ENCODE measurements at places on chromosomes 13 and 19.

DNA sequence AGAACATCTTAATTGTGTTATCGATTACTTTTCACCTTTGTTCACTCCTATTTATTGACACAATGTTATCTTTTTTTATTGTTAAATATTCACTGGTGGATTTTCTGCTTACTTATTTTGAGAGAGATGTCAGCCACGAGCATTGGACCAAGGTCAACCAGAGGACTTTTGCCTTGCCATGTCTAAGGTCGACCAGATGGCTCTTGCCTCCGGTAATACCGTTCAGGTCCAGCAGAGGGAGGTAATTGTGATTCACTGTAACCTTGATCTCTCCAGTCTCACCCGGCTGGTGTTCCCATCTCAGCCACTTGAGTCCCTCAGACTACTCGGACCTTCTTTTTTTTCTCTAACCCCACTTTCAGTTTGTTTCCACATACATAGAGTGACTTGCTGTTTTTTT, 1438.1 kb downstream of the UQCRFS1 start:
- H3K27me3 ChIP-seq: peaks cover 3% of the 10 kb centered on the region
- DNase-seq: no peak
- peaks cover 23% of the 10 kb centered on the region for H3K36me3 ChIP-seq
- no peak overlapping the region for H3K4me3 ChIP-seq
- H3K27ac ChIP-seq: no peak overlapping the region
- H3K4me1 ChIP-seq: no peaks in the 10 kb centered on the region

DNA sequence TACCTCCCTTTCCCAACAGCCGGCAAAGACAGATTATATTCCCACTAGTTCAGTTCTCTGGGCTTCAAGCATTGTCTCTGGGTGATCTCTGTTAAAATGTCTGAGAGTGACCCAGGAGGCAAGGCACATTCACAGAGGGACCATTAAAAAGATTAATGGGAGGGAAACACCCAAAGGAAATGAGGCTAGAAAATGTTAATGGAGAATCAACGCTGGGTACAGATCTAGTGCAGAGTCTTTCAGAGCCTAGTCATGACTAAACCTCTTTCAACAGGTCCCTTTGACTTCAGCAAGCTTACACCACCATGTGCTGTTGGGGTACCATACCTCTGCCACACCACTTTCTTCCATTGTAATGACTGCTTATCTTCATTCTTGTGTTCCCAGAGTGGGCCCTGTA, 358.6 kb downstream of the DCT start:
- no peak for DNase-seq
- H3K4me3 ChIP-seq: no peak overlapping the region
- no peaks in the 10 kb centered on the region for H3K36me3 ChIP-seq
- H3K4me1 ChIP-seq: peaks cover 2% of the 10 kb centered on the region

- DNase-seq: no peak
- H3K4me1 ChIP-seq: peaks cover 8% of the 10 kb centered on the region
- H3K27ac ChIP-seq: peak overlapping the region; percentile 95
- no peaks in the 10 kb centered on the region for H3K27me3 ChIP-seq
- peaks cover 28% of the 10 kb centered on the region for H3K36me3 ChIP-seq
These were observed 1.7 kb downstream of the PRR12 start for GRCh38 chr19:49592486-49593232.

- H3K36me3 ChIP-seq: no peaks in the 10 kb centered on the region
- DNase-seq: peak; percentile 82
- peaks cover 56% of the 10 kb centered on the region for H3K27me3 ChIP-seq
- peak within 1 kb of the TSS; percentile 82 for H3K4me3 ChIP-seq
- peaks cover 2% of the 10 kb centered on the region for H3K4me1 ChIP-seq
These were observed at the start of gene SERTM1 for GRCh38 chr13:36673838-36674326. Gene SERTM1 (plus strand): TSS chr13:36674020. CDS start chr13:36695079, 21,059 bp downstream.

DNA sequence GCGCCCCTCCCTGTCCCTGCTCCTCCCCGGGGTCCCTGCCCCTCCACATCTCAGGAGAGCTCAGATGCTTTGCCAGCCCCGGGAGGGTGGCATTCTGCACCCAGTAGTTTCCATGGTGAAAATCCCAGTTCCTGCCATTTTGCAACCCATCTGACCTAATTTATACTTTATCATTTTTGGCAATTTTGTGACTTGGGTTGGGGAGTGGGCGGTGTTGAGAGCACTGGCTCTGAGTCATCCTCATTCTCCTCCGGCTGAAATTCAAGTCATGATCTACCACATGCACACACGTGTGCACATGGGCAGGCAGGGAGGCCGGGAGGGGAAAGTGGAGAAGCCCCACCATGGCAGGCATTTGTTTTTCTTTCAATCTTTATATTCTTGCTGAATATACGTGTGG, 208.6 kb downstream of the URI1 start:
- no peaks in the 10 kb centered on the region for H3K36me3 ChIP-seq
- H3K4me1 ChIP-seq: no peaks in the 10 kb centered on the region
- no peak for DNase-seq

DNA sequence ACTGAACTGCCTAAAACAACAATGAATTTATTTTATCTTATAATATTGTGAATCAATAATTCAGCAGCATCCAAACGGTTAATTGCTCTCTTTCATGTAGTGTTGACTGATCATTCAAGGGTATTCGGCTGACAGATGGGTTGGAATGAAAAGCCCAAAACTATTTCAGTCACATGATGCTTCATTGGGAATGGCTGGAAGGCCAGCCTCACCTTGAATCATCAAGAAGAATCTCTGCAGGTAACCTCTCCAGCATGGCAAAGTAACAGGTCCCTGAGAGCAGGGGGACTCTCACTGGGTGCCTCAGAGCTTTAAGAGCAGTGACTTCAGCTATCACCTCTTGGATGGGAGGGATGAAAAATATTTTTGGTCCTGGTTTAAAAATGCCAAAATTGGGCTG, 1395.7 kb downstream of the OLFM4 start:
- H3K4me1 ChIP-seq: no peaks in the 10 kb centered on the region
- no peak overlapping the region for H3K4me3 ChIP-seq
- no peak for DNase-seq
- no peaks in the 10 kb centered on the region for H3K27me3 ChIP-seq

DNA sequence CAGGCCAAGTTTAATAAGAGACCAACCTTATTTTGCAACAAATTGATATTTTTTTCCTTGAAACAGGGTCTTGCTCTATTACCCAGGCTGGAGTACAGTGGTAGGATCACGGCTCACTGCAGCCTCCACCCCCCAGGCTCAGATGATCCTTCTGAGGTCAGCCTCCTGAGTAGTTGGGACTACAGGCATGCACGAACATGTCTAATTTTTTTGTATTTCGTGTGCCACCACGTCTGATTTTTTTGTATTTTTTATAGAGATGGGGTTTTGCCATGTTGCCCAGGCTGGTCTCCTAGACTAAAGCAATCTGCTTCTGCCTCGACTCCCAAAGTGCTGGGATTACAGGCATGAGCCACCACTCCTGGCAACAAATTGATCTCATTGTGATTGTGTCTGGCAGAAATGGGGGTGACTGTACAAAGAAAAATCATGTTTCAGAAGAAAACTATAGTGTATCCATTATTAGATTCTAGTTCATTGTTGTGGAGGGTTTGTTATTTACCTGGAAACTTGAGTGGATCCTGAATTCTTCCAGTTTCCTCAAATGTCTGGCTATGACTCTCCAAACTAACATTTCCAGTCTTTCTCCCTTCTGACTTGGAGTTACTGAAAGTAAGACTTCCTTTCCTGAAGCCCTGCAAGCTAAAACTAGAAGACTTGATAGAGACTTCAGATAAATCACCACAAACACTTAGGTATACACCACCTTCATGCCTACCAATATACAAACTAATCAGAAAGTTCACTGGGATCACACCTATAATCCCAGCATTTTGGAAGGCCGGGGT, 17.3 kb upstream of the AKT2 start:
- no peaks in the 10 kb centered on the region for H3K4me1 ChIP-seq
- no peak overlapping the region for H3K4me3 ChIP-seq
- DNase-seq: no peak

DNA sequence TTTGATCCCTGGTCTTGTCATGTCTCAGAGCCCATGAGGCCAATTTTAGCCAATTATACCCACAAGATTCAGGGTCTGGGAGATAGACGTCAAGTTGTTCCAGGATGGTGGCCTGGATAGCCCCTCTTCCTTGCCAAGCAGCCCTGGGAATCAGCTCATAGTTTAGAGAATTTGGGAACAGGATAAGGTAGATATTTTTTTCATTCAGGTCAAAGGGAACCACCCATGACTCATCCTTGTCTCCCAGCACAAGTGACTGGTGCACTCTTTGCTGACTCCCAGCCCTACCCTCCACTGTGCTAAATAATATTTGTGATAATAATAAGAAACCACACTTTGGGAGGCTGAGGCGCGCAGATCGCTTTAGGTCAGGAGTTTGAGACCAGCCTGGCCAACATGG, 17.1 kb upstream of the S1PR4 start:
- H3K4me1 ChIP-seq: no peaks in the 10 kb centered on the region
- peaks cover 2% of the 10 kb centered on the region for H3K27me3 ChIP-seq
- DNase-seq: no peak
- no peaks in the 10 kb centered on the region for H3K36me3 ChIP-seq

DNA sequence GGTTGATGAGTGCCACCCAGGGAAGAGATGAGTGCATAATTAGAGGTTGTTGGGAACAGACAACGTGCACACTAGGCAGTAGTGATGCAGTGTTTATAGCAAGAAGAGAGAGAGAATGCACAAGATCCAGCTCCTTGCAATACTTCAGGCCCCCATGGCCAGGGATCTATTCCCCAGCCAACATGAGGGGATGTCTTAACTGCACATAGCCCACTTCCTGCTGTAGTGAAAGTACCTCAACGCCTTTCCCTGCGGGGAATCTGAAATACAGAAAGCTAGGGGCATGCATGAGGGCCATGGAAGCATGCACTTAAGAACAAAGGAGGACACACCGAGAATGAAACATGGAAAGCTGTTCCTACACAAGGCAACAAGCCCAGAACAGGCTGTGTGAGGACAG, 636.7 kb upstream of the GPC6 start:
- no peaks in the 10 kb centered on the region for H3K27me3 ChIP-seq
- H3K4me1 ChIP-seq: peaks cover 3% of the 10 kb centered on the region
- H3K4me3 ChIP-seq: no peak overlapping the region
- DNase-seq: no peak
- H3K36me3 ChIP-seq: no peaks in the 10 kb centered on the region

GRCh38 chr19:8001651-8001994, 3.8 kb downstream of the ELAVL1 start:
- H3K27ac ChIP-seq: peak overlapping the region; percentile 55
- no peak overlapping the region for H3K4me3 ChIP-seq
- no peak for DNase-seq
- H3K27me3 ChIP-seq: no peaks in the 10 kb centered on the region

- H3K4me3 ChIP-seq: peak overlapping the region; percentile 67
- peaks cover 88% of the 10 kb centered on the region for H3K27me3 ChIP-seq
- peaks cover 6% of the 10 kb centered on the region for H3K4me1 ChIP-seq
- H3K36me3 ChIP-seq: no peaks in the 10 kb centered on the region
- no peak for DNase-seq
- no peak overlapping the region for H3K27ac ChIP-seq
These were observed 1.3 kb downstream of the NFIX start for GRCh38 chr19:12996406-12997094.

DNA sequence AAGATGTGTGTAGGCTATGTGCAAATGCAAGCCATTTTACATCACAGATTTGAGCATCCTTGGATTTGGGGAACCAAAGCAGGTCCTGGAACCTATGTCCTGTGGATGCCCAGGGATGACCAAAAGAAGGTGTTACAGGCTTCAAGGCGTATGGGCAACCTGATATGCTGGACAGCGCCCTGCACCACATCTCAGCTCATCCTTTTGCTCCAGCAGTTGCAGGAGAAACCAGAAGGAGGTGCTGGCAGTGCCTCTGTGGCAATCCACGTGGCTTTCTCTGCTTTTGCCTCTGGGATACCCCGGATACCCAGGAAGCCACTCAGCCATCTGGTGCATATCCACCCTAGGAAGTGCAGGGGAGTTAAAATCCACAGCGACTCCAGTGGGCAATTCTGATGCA, 110.3 kb upstream of the VSTM2B start:
- H3K4me3 ChIP-seq: no peak overlapping the region
- H3K36me3 ChIP-seq: no peaks in the 10 kb centered on the region
- H3K4me1 ChIP-seq: peaks cover 4% of the 10 kb centered on the region
- no peak overlapping the region for H3K27ac ChIP-seq
- no peaks in the 10 kb centered on the region for H3K27me3 ChIP-seq

- H3K36me3 ChIP-seq: no peaks in the 10 kb centered on the region
- DNase-seq: no peak
- H3K27me3 ChIP-seq: no peaks in the 10 kb centered on the region
- no peak overlapping the region for H3K27ac ChIP-seq
These were observed 656.6 kb downstream of the UQCRFS1 start for GRCh38 chr19:28556371-28556770.

DNA sequence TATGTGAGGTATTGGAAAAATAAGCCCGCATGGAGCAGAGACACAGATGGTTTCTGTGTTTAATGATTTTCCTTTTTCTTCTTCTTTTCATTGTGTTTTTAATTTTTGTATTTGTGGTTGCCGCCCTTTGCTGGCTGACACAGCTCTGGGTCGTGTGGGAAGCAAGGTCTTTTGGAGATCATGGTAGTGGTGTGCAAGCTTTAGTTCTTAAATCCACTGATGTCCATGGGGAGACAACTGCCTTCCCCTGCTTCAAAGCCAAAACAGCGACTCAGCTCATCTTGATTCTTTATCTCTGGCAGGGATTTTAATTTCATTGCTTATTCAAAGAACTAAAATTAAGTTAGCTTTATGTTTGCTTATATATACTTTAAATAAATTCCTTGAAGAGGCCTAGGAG, 711.3 kb upstream of the SGCG start:
- DNase-seq: no peak
- H3K4me1 ChIP-seq: peaks cover 4% of the 10 kb centered on the region
- no peak overlapping the region for H3K4me3 ChIP-seq
- H3K27me3 ChIP-seq: no peaks in the 10 kb centered on the region
- no peaks in the 10 kb centered on the region for H3K36me3 ChIP-seq

GRCh38 chr13:90883592-90883991, 463.9 kb upstream of the MIR17HG start:
- no peak overlapping the region for H3K4me3 ChIP-seq
- no peak for DNase-seq
- no peaks in the 10 kb centered on the region for H3K36me3 ChIP-seq
- H3K27me3 ChIP-seq: no peaks in the 10 kb centered on the region
- H3K4me1 ChIP-seq: no peaks in the 10 kb centered on the region
